Activated naive CD4-positive, alpha-beta T cell treated with anti-CD3 and anti-CD28 coated beads, Interleukin-2, amount 50 U/mL, for 72 hours (primary cell): ENCODE measurements at places on chromosomes 3 and 15. TPM values are rescaled to one million over a fixed set of nuclear protein-coding genes. Genes with fewer than 3 reads are reported as not detected.
A peak's percentile ranks its signal among the peaks of the same experiment; 100 is the strongest.

- DNase-seq, result no peak
Observed at GRCh38 chr3:83738202-83738601, 1220.6 kb upstream of the CADM2 start.

GRCh38 chr3:64915778-64916177 is 228.0 kb upstream of the ADAMTS9 start:
- no peak for DNase-seq

GRCh38 chr3:45964139-45964538 is 20.9 kb downstream of the CXCR6 start:
- peak; percentile 61 for DNase-seq

GRCh38 chr15:25238126-25238525 is 200.7 kb downstream of the UBE3A start:
- DNase-seq, result no peak

GPR149 gene
- total RNA-seq, result not detected
